Stimulated activated memory B cell treated with anti-CD40 and anti-IgM and Interleukin-4, amounts not matched to agents 10 μg/mL and 1 μg/mL and 100 μg/mL, for 72 hours (primary cell): ENCODE measurements at places on chromosomes 1 and 21.

DNA sequence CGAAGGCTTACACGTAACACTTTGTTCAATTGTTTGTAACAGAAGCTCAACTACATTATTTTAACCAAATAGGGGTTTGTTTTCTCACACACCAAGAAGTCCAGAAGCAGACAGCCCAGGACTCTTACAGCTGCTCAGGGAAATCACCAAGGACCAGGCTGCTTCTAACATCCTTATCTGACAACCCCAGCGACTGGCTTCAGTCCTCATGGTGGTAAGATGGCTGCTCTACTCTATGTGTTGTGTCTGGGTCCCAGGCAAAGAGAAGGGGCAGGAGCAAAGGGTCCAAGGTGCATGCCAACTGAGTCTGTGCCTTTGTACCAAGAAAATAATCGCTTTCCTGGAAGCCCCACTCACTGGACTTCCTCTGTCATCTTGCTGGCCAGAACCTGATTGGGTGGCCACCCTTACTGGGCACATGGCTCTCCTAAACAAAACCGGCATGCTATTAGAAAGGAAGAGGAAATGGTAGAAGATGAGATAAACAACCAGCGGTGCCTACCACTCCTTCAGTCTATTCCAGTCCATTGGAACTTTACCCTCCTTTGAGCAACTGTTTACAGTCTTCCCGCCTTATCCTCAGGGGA is 34.1 kb upstream of the LRRC8D start:
- ATAC-seq, result no peak

GRCh38 chr21:42165901-42166300 is 53.0 kb upstream of the ABCG1 start:
- no peak for ATAC-seq

- peak; percentile 70 for ATAC-seq
Observed at GRCh38 chr1:101371259-101371658, 134.4 kb downstream of the S1PR1 start.

- ATAC-seq, result no peak
Observed at GRCh38 chr1:57423656-57424211, at the start of gene DAB1. Gene DAB1 (minus strand): TSS chr1:57424060. CDS start chr1:57291030, 133,030 bp downstream.

GRCh38 chr1:86741947-86742572 is 37.7 kb downstream of the SH3GLB1 start:
- ATAC-seq, result no peak

GRCh38 chr1:203033287-203033686 is 7.0 kb downstream of the PPFIA4 start:
- no peak for ATAC-seq
